ENCODE measurements at places on chromosomes 7 and 10.

GRCh38 chr10:29969255-29970011, 90.0 kb downstream of the JCAD start:
- no peak for DNase-seq

DNA sequence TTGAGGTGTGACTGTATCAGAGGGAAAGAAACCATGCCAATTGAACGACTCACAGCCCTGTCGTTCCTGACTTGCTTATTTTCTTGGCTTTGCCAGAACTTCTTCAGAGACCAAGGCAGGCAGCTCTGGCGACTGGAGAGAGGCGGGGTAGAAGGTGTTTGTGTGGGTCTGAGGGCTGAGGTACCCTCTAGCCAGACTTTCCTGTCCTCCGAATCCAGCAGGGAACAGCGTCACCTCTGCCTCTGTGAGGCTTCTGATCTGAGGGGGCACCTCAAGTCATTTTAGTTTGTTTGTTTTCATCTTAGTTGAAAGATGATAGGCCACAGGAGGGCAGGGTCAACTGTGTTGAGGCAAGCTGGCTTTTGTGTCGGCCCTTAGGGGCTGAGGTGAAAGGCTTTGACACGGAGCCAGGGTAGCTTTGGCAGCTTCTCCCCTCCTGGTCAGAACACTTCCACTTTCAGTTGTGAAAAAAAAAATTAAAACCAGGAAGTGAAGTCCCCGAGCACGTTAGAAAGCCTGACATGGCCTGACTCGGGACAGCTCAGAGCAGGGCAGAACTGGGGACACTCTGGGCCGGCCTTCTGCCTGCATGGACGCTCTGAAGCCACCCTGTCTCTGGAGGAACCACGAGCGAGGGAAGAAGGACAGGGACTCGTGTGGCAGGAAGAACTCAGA, 1.9 kb downstream of the ACSL5 start:
- no peak for DNase-seq

GRCh38 chr7:127828843-127829500, 177.0 kb downstream of the SND1 start:
- DNase-seq = no peak

DNA sequence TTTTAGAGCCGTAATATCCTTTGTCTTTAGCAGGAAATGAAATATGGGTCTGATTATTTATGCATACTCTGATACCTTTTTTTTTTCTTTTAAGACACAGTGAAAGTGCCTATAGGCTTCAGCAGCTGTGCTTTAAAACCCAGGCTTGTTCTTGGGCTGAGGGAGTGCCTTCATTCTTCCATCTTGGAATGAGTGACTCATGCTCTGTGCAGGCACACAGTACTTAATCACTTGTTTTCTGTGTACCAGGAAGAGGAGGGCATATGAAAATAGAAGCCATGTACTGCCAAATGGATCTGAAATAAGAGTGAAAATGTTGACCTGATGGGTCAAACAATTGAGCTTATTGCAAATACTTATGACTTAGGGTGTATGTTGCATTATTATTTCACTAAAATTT, 12.0 kb downstream of the INPP5F start:
- no peak for DNase-seq

DNA sequence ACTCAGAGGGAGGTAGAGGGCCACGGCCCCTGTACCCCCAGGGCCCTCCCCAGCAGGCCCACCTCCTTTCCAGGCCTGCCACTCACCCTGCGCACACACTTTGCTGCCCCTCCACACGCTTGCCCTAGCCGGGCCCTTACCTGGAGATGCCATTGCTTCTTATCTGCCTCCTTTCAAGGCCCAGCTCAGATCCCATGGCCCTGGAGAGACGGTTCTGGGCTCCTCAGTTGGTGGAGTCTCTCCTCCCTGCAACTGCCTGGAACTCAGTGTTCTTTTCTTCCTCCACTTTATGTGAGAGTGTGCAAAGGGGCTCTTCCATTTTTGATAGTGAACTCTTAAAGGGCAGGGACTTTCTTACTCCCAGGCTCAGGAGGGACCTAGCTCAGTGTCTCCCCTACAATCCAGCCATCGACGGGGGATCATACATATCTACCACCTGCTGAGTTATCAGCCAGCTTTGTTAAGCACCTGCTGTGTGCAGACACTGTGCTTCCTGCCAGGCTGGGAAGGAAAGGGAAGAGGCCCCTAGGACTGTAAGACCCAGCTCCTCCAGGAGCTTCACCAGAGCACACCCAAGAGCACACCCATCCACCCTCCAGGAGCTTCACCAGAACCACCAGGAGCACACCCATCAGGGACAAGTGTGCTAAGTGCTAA, 89.3 kb upstream of the MACROH2A2 start:
- no peak for DNase-seq

GRCh38 chr7:51647486-51647885, 330.9 kb upstream of the COBL start:
- DNase-seq = no peak

DNA sequence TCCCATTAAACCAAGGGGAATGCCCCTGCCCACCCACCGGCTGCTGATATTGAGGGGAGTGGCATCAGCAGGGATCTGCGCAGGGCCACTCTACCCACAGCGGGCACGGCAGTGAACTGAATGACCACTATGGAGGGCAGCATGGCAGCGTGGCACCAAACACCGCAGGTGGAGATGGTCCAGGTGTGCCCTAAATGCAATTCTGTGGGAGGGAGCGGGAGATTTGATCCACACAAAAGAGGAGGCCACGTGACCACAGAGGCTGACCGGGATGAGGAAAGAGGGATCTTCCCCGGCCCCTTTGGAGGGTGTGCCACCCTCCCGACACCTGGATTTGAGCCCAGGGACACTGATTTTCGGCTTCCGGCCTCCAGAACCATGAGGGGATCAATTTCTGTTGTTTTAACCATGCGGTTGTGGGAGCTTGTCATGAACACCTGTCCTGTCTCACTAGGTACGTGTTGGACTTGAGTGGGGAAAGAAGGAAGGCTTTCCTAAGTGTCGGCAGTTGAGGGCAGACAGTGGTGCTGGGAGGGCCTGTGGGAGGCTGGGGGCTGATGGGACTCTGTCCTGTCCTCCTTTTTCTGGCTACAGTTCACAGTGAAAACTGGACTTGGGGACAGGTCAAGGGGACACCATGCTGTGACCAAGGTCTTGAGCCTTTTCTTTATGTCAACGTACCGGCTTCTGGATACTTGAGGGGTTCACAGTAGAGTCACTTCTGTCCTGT, 66.1 kb downstream of the CFAP46 start:
- DNase-seq = no peak

DNA sequence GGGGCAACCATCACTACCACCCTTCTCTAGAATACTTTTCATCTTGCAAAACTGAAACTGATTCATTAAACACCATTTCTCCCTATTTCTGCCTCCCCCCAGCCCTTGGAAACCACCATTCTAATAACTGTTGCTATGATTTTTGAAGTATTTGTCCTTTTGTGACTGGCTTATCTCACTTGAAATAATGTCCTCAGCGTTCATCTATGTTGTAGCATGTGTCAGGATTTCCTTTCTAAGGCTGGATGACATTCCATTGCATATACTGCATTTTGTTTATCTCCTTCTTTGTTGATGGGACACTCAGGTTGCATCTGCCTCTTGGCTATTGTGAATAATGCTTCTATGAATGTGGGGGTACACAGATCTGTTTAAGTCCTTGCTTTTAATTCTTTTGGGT, 327.6 kb upstream of the ZNF32 start:
- DNase-seq = no peak

DNA sequence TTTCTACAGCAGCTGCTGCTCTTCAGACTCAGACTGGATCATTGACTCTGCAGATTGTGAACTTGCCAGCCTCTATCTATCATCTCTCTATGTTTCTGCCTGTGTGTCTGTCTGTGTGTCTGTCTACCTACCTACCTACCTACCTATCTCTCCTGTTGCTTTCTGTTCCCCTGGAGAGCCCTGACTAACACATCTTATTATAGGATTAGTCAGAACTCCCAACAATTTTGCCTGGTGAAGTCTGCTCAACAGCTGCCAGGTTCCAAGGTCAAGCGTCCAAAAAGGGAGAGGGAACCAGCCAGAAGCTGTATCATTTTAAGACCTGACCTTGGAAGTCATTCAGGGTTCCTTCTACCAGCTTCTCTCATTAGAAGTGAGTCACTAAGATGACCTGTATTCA, 579.0 kb upstream of the DPP6 start:
- DNase-seq = no peak

DNA sequence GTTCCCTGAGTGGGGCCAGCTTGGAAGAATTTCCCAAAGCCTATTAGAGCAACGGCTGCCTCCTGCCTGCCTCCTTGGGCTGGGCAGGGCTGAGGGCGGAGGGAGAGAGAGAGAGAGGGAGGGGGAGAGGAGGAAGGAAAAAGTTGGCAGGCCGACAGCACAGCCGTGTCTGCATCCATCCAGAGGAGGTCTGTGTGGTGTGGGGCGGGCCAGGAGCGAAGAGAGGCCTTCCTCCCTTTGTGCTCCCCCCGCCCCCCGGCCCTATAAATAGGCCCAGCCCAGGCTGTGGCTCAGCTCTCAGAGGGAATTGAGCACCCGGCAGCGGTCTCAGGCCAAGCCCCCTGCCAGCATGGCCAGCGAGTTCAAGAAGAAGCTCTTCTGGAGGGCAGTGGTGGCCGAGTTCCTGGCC, at the start of gene AQP1:
Gene AQP1, plus strand, starts transcription at position 293 of the 409 bp plus-strand sequence. Its CDS starts 57 bp downstream, at position 350.
- peak; percentile 20 for DNase-seq

GRCh38 chr7:29194594-29195427, at the start of gene CHN2:
CHN2 (plus strand) TSS chr7:29194775.
- DNase-seq = peak; percentile 54

DNA sequence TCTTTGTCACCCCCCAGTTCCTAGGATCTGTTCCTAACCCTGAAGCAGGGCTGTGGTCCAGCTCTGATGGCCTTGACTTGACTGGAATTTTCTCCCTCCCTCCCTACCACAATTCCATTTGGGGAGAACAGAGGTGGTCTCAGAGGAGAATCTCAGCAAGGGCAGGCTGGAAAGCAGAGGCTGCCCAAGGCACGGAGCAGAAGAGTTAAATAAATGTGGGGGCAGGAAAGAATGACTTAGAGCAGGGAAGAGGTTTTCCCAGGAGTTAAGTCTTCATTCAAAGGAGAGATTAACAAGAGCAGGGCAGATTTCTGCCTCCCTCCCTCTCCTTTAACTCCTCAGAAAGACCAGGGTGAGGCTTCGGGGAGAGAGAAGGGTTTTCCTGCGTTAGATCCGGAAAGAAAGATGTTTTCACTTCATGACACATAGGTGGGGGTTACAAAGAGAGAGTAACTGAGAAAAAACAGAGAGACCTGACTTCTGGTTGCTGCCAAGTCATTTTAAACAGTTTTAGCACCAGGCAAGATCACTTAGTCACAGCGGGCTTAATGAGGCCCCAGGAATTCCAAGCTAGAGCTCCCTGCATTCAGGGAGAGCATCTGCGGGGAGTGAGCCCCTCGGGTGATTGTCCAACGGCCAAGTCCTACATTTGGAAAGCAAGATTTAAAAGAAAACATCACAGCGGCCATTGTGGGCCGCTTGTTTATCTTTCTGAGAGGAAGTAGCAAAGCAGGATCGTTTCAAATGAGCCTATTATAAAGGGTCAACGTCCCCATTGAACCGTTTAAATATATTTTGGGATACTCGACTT, 78.7 kb downstream of the ARHGAP22 start:
- DNase-seq = no peak

- DNase-seq = no peak
Measured at GRCh38 chr7:9945857-9946256, 1027.8 kb upstream of the PHF14 start.

DNA sequence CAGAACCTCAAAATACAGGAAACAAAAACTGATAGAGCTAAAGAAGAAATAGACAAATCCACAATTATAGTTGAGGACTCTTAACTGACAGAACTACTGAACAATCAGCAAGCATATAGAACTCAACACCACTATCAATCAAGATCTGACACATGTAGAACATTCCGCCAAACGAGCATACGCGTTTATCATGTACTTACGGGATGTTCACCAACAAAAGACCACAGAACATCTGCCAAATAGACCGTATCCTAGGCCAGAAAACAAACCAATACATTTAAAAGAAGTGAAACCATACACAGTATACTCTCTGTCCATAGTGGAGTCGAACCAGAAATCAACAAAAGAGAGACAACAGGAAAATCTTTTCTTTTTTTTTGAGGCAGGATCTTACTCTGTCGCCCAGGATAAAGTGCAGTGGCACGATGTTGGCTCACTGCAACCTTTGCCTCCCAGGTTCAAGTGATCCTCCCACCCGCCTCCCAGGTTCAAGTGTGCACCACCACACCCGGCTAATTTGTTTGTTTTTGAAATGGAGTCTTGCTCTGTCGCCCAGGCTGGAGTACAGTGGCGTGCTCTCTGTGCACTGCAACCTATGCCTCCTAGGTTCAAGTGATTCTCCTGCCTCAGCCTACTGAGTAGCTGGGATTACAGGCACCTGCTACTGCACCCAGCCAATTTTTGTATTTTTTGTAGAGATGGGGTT, 5.1 kb downstream of the GNA12 start:
- no peak for DNase-seq

DNA sequence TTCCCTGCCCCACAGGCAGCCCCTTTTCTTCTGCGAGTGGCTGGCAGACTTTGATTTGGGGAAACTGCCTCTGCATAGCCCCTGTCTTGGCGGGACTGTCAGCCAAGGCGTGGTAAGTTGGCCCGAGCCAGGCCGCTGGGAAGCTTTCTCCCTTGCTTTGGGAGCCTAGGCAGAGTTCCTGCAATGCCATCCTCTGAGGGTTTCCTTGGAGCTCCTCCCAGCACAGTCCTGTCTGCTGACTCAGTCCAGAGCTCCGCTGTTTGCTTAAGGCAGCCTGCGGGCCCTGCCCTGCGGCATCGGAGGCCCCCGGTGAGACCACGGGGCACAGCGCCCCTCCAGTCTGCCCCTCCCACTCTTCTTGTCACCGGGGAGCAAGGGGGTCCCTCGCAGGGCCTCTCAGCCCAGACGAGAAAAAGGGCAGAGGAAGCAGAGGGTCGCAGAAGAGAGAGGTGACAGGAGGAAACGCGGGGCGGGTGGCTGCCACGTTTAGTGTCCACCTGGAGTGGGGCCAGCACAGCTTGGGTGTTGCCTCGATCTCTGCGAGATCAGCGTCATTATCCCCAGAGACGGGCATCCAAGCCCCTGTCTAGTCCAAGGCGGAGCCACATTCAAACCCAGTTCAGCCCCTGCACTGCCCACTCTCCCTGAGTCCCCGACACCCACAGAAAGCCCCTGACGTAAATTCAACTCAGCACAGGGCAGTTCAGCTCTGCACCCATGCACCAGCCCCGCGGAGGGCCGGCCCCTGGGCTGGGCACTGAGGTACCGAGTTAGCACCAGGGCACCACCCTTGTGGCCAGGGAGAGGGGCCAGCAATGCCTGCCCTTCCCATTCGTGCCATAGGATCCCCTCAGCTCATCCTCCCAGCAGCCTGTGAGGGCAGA, 59.0 kb upstream of the CHST15 start:
- DNase-seq = no peak

GRCh38 chr10:21521751-21522533, 3.5 kb downstream of the SKIDA1 start:
- DNase-seq = no peak

GRCh38 chr7:6271060-6271658, 1.3 kb downstream of the CYTH3 start:
- DNase-seq = peak; percentile 62

DNA sequence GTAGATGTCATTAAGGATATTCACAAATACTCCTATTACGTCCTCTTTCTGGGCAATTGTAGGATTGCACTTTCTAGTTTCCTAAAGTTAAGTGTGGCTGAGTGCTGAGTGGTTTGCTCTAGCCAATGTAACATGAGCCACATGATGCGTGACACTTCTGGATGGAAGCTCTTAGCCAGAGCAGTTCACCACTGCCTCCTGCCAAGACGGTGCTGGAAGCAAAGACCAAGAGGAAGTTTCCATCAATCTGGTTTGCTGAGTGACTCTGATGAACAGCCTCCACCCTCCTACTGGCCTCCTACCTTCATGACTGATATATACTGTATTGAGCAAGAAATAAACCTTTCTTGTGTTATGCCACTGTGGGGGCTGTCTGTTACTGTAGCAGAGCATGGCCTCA, 318.1 kb downstream of the KCNMA1 start:
- DNase-seq = no peak

All from frontal cortex (tissue), 4 donors.